ENCODE measurements at places on chromosomes 1 and 21. TPM values are rescaled to one million over a fixed set of nuclear protein-coding genes. Genes with fewer than 3 reads are reported as not detected.
A peak's percentile ranks its signal among the peaks of the same experiment; 100 is the strongest.

DNA sequence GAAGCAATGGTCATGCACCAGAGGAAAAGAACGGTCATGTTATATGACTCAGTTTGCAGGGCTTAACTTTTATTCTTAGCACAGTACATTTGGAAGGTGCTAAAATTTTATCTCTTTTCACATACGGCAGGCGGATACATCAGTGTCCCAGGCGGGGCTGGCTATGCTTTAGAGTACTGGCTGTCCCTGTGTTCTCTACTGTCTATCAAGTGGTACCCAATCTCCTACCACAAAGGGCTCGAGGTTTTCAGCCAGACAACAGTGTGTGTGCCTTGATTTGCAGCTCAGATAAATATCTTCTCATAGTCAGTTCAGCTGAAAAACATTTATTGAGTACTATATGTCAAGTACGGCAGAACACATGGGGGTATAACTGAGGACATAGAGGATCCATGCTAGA, 65.3 kb downstream of the URB2 start:
- peaks cover 37% of the 10 kb centered on the region for H3K4me1 ChIP-seq
- peaks cover 3% of the 10 kb centered on the region for H3K36me3 ChIP-seq
- no peak overlapping the region for H3K4me3 ChIP-seq
- no peak overlapping the region for H3K27ac ChIP-seq

GRCh38 chr1:232650845-232651244, 20.9 kb upstream of the SIPA1L2 start:
- no peak overlapping the region for H3K27ac ChIP-seq
- peaks cover 8% of the 10 kb centered on the region for H3K4me1 ChIP-seq
- no peak overlapping the region for H3K4me3 ChIP-seq
- H3K36me3 ChIP-seq: no peaks in the 10 kb centered on the region

GRCh38 chr1:81878538-81878937, 77.8 kb downstream of the ADGRL2 start:
- no peak for DNase-seq
- H3K4me1 ChIP-seq: peaks cover 84% of the 10 kb centered on the region
- peak overlapping the region; percentile 61 for H3K27ac ChIP-seq
- no peak overlapping the region for H3K4me3 ChIP-seq

GRCh38 chr1:110555807-110556470, 37.0 kb upstream of the KCNA10 start:
- H3K4me3 ChIP-seq: peak overlapping the region; percentile 66
- DNase-seq: no peak
- H3K4me1 ChIP-seq: peaks cover 8% of the 10 kb centered on the region
- no peaks in the 10 kb centered on the region for H3K36me3 ChIP-seq
- peaks cover 69% of the 10 kb centered on the region for H3K27me3 ChIP-seq

The TMEM125 gene
- total RNA-seq: 27.8 TPM

- peak overlapping the region; percentile 84 for H3K4me3 ChIP-seq
- H3K27ac ChIP-seq: peak overlapping the region; percentile 68
- H3K4me1 ChIP-seq: peaks cover 72% of the 10 kb centered on the region
- peaks cover 34% of the 10 kb centered on the region for H3K36me3 ChIP-seq
- no peaks in the 10 kb centered on the region for H3K27me3 ChIP-seq
These were observed 1.7 kb downstream of the PKNOX1 start for GRCh38 chr21:42975886-42976608.

The AMY2A gene
- 0.55 TPM for total RNA-seq

DNA sequence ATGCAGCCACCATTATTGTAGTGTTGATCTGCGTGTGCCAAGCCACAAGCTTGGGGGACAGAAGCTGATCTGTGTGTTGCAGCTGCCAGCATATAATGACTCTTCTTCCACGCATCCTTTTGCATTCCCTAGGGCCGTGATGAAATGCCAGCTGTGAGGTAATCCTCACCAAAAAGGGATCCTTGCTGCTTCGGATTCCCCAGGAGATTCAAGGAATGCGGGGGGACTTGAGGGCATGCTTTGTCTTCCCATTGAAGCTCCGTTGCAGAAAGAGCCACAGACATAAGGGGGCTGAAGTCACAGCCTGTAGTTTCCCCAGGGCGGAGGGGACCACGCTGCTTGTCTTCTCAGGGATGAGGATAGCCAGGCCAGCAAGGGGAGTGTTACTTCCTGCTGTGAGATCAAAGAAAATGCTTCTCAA, 281.6 kb upstream of the FMN2 start:
- H3K36me3 ChIP-seq: peaks cover 2% of the 10 kb centered on the region
- H3K4me1 ChIP-seq: peaks cover 69% of the 10 kb centered on the region
- H3K27me3 ChIP-seq: no peaks in the 10 kb centered on the region

GRCh38 chr21:35853321-35854239, 206.7 kb downstream of the SETD4 start:
- no peak overlapping the region for H3K4me3 ChIP-seq
- H3K4me1 ChIP-seq: no peaks in the 10 kb centered on the region
- H3K27ac ChIP-seq: no peak overlapping the region
- no peaks in the 10 kb centered on the region for H3K36me3 ChIP-seq

The OR10Z1 gene
- total RNA-seq: not detected

The SPRR1A gene
- not detected for total RNA-seq

DNA sequence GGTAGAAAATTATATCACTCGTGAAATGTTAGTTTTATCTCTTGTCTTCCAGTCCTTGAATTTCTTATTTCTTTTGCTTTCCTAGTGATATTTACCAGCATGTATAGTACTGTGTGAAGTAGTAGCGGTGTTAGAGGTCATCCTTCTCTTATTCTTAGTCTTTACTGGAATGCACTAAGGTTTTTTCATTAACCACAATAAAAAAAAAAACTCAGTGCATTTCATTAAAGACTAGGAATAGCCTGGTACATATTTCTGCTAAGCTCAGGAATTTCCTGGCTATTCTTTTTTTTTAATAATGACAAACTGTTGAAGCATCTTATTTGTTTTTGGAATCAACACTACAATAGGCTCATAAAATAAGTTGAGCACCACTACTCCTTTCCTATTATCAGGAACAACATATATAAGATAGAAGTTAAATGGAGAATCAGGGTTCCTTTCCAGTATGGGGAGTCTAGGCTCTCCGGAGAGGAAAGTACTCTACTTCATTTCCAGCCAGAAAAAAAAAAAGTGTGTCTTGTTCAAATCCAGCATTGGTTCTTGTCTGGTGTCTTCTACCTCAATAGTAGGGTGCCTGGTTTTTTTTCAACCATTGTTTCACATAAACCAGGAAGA, 60.0 kb downstream of the TNFSF18 start:
- DNase-seq: no peak
- H3K27ac ChIP-seq: no peak overlapping the region
- no peak overlapping the region for H3K4me3 ChIP-seq
- no peaks in the 10 kb centered on the region for H3K27me3 ChIP-seq
- peaks cover 10% of the 10 kb centered on the region for H3K36me3 ChIP-seq
- peaks cover 19% of the 10 kb centered on the region for H3K4me1 ChIP-seq

The MCOLN2 gene
- total RNA-seq: 3.8 TPM

DNA sequence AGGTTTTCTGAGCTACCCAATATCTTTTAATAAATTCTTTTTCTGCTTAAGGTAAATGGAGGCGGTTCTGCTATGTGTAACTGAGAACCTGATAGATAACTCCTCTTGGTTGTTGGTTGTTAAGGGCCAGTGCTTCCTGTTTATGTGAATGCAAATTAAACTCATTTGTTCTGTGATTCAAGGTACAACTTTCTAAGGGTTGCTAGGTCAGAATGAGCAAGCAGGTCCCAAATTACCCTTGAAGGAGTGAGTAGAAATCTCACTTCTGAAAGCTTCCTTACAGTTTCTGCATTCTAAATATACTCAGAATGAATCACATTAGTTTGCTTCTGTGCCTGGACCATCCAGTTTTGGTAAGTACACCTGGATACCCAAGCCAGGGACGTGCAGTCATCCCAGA, 15.5 kb upstream of the FAM78B start:
- DNase-seq: no peak
- peaks cover 33% of the 10 kb centered on the region for H3K4me1 ChIP-seq
- H3K4me3 ChIP-seq: no peak overlapping the region
- no peaks in the 10 kb centered on the region for H3K36me3 ChIP-seq
- H3K27ac ChIP-seq: no peak overlapping the region
- no peaks in the 10 kb centered on the region for H3K27me3 ChIP-seq

- DNase-seq: no peak
- H3K27ac ChIP-seq: no peak overlapping the region
- no peak overlapping the region for H3K4me3 ChIP-seq
- H3K4me1 ChIP-seq: 0 out of 2 replicates have a peak, but pooled peaks cover 2% of the 10 kb centered on the region
- H3K36me3 ChIP-seq: no peaks in the 10 kb centered on the region
- H3K27me3 ChIP-seq: peaks cover 6% of the 10 kb centered on the region
These were observed 9.2 kb upstream of the PADI1 start for GRCh38 chr1:17195731-17196130.

DNA sequence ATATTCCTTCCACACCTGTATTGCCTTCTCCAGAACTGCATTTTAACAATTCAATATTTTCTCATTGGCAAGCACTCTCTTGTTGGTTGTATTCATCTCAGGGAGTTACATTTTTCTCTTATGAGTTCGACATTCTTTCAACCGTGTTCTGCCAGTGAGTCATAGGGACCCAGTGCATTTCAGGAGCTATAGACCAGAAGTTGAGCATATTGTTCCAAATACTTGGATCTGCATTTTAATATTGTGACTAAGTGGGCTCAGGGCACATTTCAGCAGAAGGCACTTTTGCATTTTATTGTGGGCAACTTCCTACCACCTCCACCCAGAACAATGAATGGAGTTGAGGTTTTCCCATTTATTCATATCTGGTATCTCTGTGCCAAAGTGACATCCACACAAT, 132.8 kb downstream of the TNFSF18 start:
- 0 out of 2 replicates have a peak, but pooled peaks cover 2% of the 10 kb centered on the region for H3K4me1 ChIP-seq
- H3K27me3 ChIP-seq: no peaks in the 10 kb centered on the region
- H3K36me3 ChIP-seq: peaks cover 8% of the 10 kb centered on the region
- no peak overlapping the region for H3K4me3 ChIP-seq
- DNase-seq: no peak
- no peak overlapping the region for H3K27ac ChIP-seq
